CD4-positive, alpha-beta T cell treated with Interleukin-21 for 1 hour (primary cell): ENCODE measurements at places on chromosomes 1 and 21.

- no peak for DNase-seq
Measured at GRCh38 chr1:14961661-14962267, 191.8 kb upstream of the TMEM51 start.

DNA sequence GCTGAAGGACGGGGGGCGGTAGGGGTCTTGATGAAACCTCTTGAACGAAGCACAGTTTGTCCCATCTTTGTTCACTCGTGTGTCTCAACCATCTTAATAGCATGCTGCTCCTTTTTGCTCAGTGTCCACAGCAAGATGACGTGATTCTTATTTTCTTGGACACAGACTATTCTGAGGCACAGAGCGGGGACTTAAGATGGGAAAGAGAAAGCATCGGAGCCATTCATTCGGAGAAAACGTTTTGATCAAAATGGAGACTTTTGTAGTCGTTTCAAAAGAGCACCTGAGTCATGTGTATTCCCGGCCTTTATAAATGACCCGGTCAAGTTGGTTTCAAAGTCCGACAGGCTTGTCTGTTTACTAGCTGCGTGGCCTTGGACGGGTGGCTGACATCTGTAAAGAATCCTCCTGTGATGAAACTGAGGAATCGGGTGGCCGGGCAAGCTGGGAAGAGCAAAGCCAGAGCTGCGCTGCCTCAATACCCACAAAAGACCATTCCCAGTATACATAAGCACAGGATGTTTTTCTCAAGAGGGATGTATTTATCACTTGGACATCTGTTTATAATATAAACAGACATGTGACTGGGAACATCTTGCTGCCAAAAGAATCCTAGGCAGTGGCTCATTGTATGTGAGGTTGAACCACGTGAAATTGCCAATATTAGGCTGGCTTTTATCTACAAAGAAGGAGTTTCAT lies 18.5 kb downstream of the ETS2 start:
- DNase-seq: no peak

- no peak for DNase-seq
Measured at GRCh38 chr1:48030211-48030610, 33.0 kb upstream of the TRABD2B start.

DNA sequence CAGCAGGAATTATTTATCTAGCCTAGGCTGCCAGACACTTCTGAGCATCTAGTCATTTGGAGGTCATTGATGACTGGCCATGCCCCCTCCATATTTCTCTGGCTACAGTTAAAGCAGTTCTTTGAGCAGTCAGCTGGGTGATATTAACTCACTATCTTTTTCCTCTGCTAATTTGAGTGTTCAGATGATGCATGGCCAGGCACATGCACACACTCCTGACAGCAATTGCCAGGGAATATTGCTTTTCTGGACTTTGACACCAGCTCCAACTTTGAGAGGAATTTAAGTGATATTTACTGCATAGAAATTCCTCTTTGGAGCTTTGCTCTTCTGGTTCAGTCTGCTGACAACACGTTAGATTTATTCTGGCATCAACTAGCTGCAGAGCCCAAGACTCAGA lies 52.6 kb downstream of the CD247 start:
- no peak for DNase-seq

DNA sequence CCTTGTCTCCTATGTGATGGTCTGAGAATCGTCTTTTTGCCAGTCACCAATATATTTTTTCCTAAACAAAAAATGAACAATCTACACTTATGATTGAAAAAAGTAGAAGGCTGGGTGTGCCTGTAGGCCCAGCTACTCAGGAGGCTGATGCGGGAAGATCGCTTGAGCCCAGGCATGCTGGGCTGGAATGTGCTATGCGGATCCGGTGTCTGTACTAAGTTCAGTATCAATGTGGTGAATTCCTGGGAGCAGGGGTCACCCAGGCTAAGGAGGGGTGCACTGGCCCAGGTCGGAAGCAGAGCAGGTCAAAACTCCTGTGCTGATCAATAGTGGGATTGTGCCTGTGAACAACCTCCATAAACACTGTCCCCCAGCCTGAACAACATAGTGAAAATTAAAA lies 25.7 kb upstream of the C1orf198 start:
- DNase-seq: no peak

- no peak for DNase-seq
Measured at GRCh38 chr1:1669468-1670440, 10.9 kb upstream of the CDK11B start.

GRCh38 chr1:156400191-156400935 lies 31.4 kb downstream of the RHBG start:
- no peak for DNase-seq

DNA sequence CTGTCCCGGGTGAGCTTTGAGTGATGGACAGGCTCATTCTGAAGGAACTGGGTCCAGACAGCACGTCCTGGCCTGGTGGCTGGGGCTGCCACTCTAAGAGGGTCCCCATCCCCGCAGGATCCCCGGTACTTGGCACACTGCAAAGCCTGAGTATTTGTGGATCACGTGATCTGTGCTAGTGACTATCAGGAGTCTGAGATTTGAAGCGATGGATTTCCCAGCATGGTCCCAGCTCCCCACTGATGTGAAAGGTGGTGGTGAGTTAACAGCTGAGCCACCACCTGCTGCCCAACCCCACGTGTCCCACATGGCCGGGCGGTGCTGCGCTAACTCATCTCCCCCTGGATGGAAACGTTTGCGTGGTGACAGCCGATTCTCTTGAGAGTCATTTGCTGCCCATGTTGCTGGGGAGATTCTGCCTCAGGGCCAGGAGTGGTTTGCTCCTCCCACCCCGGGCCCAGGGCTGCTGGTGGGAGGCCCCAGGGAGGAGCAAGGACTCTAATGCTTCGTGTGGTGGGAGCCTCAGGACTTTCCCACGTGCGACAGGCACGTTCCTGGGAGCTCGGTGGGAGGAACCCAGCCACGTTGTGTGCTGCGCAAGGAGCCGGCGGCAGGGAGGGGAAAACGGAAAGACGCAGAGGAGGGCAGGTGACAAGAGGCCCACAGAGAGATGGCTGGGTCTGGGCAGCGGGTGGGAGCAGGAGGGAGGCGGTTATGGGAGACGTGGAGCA lies 15.1 kb downstream of the FAAP20 start:
- no peak for DNase-seq
